A673 (cell line): ENCODE measurements at places on chromosomes 11 and 22. TPM values are rescaled to one million over a fixed set of nuclear protein-coding genes. Genes with fewer than 3 reads are reported as not detected.

ANKK1 gene
- 0.39 and 0.43 TPM in 2 replicates for total RNA-seq

SLC22A25 gene
- total RNA-seq: not detected in 2 replicates

MS4A12 gene
- not detected in 2 replicates for total RNA-seq

LRP5 gene
- 67.0 and 76.3 TPM in 2 replicates for total RNA-seq

NLRP6 gene
- total RNA-seq: not detected in 2 replicates

ADORA2A gene
- 9.6 and 10.9 TPM in 2 replicates for total RNA-seq

GRCh38 chr11:134522782-134523570 lies 110.9 kb upstream of the B3GAT1 start:
- DNase-seq: no peak

DNA sequence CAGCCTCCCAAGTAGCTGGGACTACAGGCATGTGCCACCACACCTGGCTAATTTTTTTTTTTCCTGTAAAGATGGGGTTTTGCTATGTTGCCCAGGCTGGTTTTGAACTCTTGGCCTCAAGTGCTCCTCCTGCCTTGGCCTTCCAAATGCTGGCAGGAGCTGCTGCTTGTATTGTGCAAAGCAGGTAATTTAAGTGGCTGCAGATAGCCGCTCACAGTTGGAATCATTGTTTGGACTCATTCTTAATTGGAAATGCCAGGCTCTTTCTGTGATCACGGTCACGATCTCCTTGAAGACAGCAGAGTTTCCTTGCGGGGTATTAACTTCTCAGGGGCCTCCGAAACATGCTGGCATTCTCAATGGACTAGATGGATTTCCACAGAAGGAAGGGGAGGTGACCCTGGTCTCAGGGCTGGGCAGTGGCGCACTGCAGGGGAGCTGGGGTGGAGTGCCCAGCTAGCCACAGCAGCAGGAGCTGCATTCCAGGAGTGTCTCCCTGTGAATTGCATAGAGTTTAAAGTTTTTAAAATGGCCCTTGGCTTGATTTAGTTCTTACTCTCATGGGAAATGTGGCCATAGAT lies 136.1 kb downstream of the MORC2 start:
- no peak for DNase-seq

DNA sequence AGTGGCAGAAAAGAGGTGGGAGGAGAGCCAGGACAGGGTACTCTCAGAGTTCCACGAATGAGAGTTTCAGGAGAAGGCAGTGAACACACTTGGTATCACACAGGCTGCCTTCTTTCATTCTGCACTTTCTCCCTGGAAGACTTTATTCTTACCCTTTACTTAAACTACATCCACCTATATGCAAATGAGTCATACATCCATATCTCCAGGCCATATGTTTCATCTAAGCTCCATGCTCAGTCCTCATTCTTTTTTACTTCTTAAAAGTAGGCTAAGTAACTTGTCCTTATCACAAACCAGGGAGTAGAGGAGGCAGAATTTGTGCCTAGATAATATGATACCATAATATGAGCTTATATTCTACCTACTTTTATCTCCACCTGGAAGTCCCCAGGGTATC lies 6.2 kb upstream of the HYLS1 start:
- DNase-seq: no peak

GRCh38 chr11:107876141-107876540 lies 17.6 kb upstream of the SLC35F2 start:
- DNase-seq: no peak

DNA sequence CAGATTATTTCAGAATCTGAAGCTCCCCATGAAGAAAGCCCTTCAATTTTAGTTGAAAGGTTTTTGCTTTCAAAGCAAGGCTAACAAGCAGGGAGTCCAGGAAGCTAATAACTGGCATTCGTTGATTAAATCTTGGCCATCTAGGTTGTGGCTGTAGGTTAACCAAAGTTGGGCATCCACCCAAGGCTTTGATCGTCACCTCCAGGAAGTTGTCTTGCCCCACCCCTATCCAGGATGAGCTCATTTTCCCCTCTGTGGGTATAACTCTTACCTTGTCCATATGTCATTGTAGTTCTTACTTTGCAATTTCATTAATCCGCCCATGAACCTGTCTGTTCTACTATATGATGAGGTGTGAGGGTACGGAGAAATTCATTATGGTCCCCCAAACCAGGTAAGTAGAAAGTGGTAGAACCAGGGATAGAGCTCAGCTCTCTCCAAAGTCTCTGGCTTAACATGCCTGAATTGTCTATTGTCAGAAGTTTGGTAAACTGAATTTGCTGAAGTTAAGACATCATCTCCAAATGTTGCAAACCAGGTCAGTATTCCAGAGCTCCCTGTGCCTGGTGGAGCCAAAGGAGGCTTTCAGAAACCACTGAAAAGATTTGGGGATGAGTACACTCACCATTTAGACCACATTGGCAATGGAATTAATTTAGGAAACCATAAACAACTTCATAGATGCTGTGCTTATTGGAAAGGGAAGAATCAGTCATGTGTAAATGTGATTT lies 97.1 kb downstream of the CD44 start:
- DNase-seq: no peak

DNA sequence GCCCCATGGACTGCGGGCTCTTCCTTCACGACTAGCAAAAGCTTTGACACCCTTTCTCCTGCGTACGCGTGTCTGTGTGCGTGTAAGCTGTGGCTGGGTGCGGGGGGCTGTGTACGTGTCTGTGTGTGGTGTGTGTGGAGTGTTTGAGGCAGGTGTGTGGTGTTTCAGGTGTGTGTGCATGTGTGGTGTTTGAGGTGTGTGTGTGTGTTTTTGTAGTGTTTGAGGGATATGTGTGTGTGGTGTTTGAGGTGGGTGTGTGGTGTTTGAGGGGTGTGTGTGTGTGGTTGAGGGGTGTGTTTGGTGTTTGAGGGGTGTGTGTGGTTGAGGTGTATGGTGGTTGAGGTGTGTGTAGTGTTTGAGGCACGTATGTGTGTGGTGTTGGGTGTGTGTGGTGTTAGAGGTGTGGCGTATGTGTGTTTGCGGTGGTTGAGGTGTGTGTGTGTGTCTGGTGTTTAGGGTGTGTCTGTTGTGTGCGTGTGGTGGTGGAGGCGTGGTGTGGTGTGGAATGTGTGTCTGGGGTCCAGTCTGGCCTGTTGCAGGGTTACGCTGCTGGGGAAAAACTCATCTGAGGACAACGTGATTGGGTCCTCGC lies 687 bp upstream of the ARSA start:
- no peak for DNase-seq

DNA sequence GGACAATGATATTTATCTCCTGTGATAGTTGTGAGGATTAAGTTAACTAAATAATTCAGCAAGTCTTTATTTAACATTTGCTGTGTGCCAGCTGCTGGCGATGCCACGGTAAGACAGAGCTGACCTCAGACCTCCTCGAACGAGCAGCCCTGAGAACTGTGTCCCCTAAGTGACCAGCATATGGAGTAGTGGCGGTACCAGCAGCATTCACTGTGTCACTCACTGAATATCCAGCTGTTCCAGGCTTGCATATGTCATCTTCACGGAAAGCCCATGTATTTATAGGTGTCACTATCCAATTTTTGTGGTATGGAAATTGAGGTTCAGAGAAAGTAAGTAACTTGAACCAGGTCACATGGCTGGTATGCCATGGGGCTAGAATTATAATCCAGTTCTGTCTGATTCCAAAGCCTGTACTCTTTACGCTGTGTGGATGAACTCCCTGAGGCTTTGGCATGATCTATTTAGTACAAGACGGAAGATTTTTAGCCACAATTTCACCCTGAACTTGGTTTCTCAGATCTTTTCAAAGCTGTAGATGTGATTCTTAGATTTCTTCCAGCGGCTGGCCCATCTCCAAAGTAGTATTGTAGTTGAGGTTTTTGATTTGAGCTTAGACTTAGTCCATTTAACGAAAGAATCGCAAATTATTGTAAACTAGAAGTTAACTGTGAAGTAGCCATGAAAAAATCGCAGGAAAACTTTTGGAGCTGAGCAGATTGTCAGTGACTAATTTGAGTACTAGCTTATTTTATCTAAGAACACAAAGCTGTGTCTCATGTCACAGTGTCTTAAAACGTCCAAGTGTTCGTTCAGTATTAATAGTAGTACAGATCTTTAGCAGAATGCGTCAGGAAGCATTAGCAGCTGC lies 49.4 kb upstream of the MYO18B start:
- DNase-seq: no peak

GRCh38 chr22:28282405-28283067 lies 363.5 kb upstream of the PITPNB start:
- DNase-seq: no peak

DNA sequence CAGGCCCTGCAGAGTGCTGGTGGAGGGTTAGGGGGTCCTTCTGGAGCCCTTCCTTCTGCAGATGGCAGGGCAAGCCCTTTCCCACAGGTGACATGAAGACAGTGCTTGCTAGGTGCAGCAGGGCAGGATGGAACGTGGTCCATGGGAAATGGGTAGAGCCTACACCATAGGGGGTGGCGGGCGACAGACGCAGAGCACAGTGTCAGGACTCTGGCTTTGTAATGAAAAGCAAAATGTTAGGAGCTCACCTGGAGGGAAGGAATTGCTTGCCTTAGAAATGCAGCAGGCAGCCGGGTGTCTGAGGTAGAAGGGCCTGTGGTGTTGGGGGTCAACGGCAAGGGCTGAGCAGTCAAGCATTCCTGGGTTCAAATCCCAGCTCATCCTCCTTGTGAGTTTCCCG lies 54.9 kb downstream of the ARHGAP8 start:
- no peak for DNase-seq

GRCh38 chr11:73729594-73730206 lies 31.2 kb downstream of the RAB6A start:
- peak; percentile 40 for DNase-seq

- DNase-seq: no peak
Measured at GRCh38 chr11:117940736-117941135, 11.5 kb upstream of the TMPRSS13 start.

- DNase-seq: no peak
Measured at GRCh38 chr11:17280494-17281127, 4.1 kb downstream of the NUCB2 start.

- DNase-seq: no peak
Measured at GRCh38 chr22:45065726-45066125, 55.9 kb upstream of the PHF21B start.
